ENCODE measurements at places on chromosomes 5 and 9. TPM values are rescaled to one million over a fixed set of nuclear protein-coding genes. Genes with fewer than 3 reads are reported as not detected.

The DMRT3 gene
- total RNA-seq: not detected

The ARSK gene
- 9.0 TPM for total RNA-seq

DNA sequence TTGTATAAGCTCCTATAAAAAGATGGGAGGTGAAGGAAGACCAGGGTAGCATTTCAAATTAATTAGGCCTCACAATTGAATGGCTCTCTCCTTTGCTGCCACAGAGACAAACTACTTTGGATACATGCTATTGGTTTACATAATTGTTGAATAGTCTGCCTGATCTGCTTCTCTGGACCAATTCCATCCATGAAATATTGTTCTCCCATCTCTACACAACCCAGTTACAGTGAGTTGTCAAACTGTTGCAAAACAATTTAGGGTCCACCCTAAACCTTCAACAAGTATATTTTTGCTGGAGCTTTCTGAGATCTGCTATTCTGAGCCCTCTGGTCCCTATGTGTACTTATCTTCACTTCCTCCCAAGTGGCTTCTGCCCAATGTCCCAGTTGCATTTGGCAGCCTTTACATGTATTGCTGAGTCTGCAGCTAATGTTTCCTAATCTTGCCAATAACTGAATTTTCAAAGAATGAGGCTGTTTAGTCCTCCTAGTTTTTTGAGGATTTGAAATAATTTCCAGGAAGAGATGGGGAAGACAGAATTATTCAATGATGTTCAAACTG, 38.9 kb downstream of the AGTPBP1 start:
- no peak for DNase-seq

- DNase-seq: no peak
Observed at GRCh38 chr9:134600836-134601638, 40.6 kb upstream of the COL5A1 start.

DNA sequence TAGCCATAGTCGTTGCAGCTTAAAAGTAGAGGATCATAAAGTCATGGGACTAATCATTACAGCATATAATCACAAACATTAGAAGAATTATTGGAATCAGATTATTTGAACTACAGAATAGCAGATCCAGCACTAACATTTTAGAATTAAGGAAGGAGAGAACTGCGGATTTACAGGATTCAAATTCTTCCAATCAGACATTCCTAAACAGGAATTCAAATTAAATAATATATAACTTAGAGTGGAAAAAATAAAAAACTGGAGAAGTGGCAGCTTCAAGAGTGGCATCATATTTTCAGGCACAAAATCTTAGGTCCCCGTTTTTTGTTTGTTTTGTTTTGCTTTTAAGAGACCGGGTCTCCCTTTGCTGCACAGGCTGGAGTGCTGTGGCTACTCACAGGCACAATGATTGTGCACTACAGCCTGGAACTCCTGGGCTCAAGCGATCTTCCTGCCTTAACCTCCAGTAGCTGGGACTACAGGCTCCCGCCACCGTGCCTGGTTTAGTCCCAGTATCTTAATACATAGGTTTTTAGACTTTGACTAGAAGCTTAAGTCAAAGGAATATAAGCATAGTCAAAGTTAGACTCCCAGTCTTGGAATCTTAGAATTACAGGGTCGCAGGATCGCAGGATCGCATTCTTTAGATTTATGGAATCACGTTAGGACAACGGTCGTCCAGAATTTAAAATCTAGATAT, 2.1 kb upstream of the FOXE1 start:
- no peak for DNase-seq
